ENCODE measurements at places on chromosomes 5 and 9. TPM values are rescaled to one million over a fixed set of nuclear protein-coding genes. Genes with fewer than 3 reads are reported as not detected.

GRCh38 chr5:139635606-139636206, 12.4 kb upstream of the CXXC5 start:
- peak; percentile 60 for DNase-seq
- no peak overlapping the region for H3K27ac ChIP-seq
- H3K4me1 ChIP-seq, result peaks cover 8% of the 10 kb centered on the region
- no peak overlapping the region for H3K4me3 ChIP-seq
- no peaks in the 10 kb centered on the region for H3K36me3 ChIP-seq
- H3K27me3 ChIP-seq, result no peaks in the 10 kb centered on the region

DNA sequence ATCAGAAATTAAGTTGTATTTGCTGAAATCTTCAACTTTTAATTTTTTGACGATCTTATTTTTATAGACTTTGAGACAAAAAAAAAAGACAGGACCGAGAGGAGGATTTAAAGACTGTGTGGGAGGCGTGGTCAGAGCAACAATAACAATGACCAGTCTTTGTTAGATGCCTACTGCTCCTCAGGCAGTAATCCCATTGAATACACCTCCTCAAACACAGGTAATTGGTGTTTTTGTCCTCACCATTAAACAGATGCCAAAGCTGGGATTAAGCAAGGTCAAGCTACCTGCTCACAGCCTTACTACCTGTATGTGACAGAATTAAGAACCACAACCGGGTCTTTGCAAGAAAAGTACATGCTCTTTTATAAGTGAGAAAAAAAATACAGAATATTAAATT, 233.3 kb upstream of the GRAMD2B start:
- H3K36me3 ChIP-seq, result no peaks in the 10 kb centered on the region
- no peaks in the 10 kb centered on the region for H3K27me3 ChIP-seq
- no peak overlapping the region for H3K4me3 ChIP-seq
- no peak overlapping the region for H3K27ac ChIP-seq

GRCh38 chr5:170132269-170132975, 26.7 kb downstream of the FOXI1 start:
- H3K27me3 ChIP-seq, result no peaks in the 10 kb centered on the region
- H3K4me3 ChIP-seq, result no peak overlapping the region
- H3K36me3 ChIP-seq, result no peaks in the 10 kb centered on the region
- no peak for DNase-seq
- H3K27ac ChIP-seq, result no peak overlapping the region

DNA sequence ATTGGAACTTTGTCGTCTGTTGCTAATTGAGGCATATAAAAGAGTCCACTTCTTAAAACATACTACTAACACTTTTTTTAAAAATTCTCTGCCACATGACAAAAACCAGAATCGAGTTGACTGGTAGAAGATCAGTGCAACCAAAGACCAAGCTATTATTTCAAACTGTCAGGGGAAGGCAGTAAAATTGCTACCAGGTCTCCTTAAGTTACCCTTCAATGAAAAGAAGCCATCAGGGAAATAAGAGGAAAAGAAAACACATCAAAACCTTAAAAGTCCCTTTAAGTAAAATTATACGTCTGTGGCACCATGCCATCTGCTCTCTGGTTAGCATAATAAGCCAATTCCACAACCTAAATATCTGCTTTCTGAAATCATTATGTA, 9.6 kb downstream of the ZNF608 start:
- H3K4me3 ChIP-seq, result no peak overlapping the region
- no peak for DNase-seq
- no peak overlapping the region for H3K27ac ChIP-seq
- H3K36me3 ChIP-seq, result no peaks in the 10 kb centered on the region
- H3K27me3 ChIP-seq, result no peaks in the 10 kb centered on the region

DNA sequence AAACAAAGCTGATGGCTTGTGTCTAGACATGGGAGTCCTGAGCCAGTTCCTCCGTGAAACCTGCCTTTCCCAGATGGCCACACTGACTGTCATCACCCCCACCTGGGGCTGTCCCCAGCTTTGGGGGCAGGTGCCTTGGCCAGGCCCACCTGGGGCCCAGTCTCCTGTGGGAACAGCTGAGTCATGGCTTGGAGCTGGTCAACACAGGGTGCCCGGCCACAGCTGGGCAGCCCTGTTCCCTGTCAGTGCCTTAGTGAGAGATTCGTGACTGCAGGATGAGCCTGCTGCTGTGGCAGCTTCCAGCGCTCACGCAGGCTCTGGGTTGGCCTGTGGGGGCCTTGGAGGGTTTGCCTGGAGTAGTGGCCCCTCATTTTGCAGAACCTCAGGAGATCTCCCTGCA, 56.5 kb downstream of the COL5A1 start:
- no peak overlapping the region for H3K4me3 ChIP-seq
- DNase-seq, result no peak
- H3K36me3 ChIP-seq, result no peaks in the 10 kb centered on the region
- no peak overlapping the region for H3K27ac ChIP-seq
- no peaks in the 10 kb centered on the region for H3K27me3 ChIP-seq
- H3K4me1 ChIP-seq, result peaks cover 2% of the 10 kb centered on the region

- DNase-seq, result peak; percentile 62
- H3K27ac ChIP-seq, result no peak overlapping the region
- no peaks in the 10 kb centered on the region for H3K36me3 ChIP-seq
- H3K27me3 ChIP-seq, result no peaks in the 10 kb centered on the region
- peaks cover 14% of the 10 kb centered on the region for H3K4me1 ChIP-seq
- no peak overlapping the region for H3K4me3 ChIP-seq
These were observed 101.8 kb downstream of the FGF18 start for GRCh38 chr5:171521219-171521633.

DNA sequence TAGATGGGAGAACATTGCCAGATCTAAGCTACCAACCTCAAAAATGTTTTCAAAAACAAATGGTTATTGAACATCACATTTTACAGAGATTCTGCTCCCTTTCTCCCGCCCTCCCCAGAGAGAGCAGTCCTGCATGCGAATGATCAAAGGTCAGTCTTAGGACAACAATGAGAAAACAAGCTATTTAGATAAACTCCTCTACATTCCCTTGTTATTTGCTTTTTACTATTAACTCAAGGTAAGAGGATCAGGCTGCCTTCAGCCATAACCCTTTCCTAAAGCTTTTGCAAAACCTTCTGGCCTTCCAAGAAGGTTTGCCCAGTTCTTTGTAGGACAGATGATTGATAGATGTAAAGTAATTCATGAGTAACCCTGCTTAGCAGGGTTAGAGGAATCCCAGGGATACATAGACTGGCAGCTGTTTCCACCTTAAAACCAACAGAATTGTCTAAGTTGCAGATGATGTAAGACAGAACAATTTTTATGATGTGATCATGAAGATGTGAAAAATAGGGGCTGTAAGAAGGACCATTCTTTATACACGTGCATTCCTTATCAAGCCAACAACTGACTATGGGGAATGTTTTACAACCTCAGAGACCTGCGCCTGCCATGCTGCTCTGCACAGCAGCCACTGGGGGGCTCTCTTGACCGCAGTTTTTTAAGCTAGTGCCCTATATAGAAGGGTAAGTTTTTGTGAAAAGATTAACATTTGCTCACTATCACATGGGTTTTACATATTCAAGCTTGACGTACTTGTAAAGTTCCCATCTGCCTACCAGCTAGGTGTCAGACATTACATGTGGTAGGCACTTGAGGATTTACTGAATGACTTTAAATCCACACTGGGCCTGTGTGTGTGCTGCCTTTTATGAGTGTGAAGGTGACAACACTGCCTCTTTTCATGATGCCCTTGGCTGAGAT, 2.3 kb upstream of the ZNF782 start:
- no peak overlapping the region for H3K27ac ChIP-seq
- H3K36me3 ChIP-seq, result no peaks in the 10 kb centered on the region
- H3K4me3 ChIP-seq, result no peak overlapping the region
- peaks cover 9% of the 10 kb centered on the region for H3K4me1 ChIP-seq

- H3K27ac ChIP-seq, result no peak overlapping the region
- H3K36me3 ChIP-seq, result no peaks in the 10 kb centered on the region
- H3K4me1 ChIP-seq, result no peaks in the 10 kb centered on the region
- H3K27me3 ChIP-seq, result no peaks in the 10 kb centered on the region
- no peak for DNase-seq
These were observed 232.8 kb upstream of the PTGER4 start for GRCh38 chr5:40446910-40447309.

GRCh38 chr5:24232929-24233498, 411.8 kb downstream of the CDH10 start:
- H3K4me3 ChIP-seq, result no peak overlapping the region
- no peaks in the 10 kb centered on the region for H3K36me3 ChIP-seq
- DNase-seq, result no peak

DNA sequence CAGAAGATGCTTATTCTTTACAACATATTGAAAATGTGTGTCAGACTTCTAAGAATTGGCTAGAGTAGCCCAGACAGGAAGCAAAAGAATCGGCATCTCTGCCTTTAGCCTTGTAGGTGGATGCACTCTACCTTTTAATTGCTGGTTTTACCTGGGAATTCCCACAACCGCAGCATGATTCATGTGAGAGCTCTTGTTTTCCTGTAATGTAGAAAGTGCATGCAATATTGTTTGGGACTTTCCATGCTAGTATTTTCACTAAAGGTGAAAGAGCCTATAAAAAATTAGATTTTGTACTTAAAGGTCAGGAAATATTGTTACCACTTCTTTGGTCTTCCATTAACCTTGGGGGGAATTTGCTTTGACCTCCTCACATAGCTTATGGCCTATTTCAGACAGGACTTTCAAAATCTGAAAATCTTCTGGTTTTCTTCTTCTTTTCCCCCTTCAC, 89.8 kb downstream of the NTRK2 start:
- H3K4me1 ChIP-seq, result peaks cover 1% of the 10 kb centered on the region
- H3K27me3 ChIP-seq, result no peaks in the 10 kb centered on the region
- no peak for DNase-seq
- H3K27ac ChIP-seq, result no peak overlapping the region

- H3K27me3 ChIP-seq, result no peaks in the 10 kb centered on the region
- no peaks in the 10 kb centered on the region for H3K36me3 ChIP-seq
- peak overlapping the region; percentile 90 for H3K4me3 ChIP-seq
- H3K27ac ChIP-seq, result peak overlapping the region; percentile 96
- no peak for DNase-seq
These were observed 687 bp downstream of the LYSMD3 start for GRCh38 chr5:90528601-90529193.

GRCh38 chr9:13378154-13378553, 98.7 kb upstream of the MPDZ start:
- no peak overlapping the region for H3K4me3 ChIP-seq
- H3K36me3 ChIP-seq, result no peaks in the 10 kb centered on the region
- DNase-seq, result no peak
- no peaks in the 10 kb centered on the region for H3K4me1 ChIP-seq
- H3K27me3 ChIP-seq, result no peaks in the 10 kb centered on the region

Gene SHOC1
- total RNA-seq, result 1.0 TPM

Gene PCDHA12
- total RNA-seq, result 0.60 TPM

Gene KIF24
- 1.4 TPM for total RNA-seq

Gene CDX1
- total RNA-seq, result 0.77 TPM

Gene LCN15
- total RNA-seq, result not detected

Gene CCDC107
- 17.9 TPM for total RNA-seq

Gene GFPT2
- 94.3 TPM for total RNA-seq

Gene CDO1
- total RNA-seq, result 9.2 TPM

Gene OMD
- 18.9 TPM for total RNA-seq

Gene QRFP
- total RNA-seq, result not detected

Gene HBEGF
- 3.0 TPM for total RNA-seq

Gene NIPAL4
- total RNA-seq, result not detected

Gene PCDHGB2
- 7.3 TPM for total RNA-seq

Measured in ovary (tissue), 10 donors.